Stimulated activated CD4-positive, alpha-beta T cell treated with anti-CD3 and anti-CD28 coated beads, Interleukin-2, amount 100 ng/mL, for 24 hours (primary cell): ENCODE measurements at places on chromosomes 7 and 10.
A peak's percentile ranks its signal among the peaks of the same experiment; 100 is the strongest.

DNA sequence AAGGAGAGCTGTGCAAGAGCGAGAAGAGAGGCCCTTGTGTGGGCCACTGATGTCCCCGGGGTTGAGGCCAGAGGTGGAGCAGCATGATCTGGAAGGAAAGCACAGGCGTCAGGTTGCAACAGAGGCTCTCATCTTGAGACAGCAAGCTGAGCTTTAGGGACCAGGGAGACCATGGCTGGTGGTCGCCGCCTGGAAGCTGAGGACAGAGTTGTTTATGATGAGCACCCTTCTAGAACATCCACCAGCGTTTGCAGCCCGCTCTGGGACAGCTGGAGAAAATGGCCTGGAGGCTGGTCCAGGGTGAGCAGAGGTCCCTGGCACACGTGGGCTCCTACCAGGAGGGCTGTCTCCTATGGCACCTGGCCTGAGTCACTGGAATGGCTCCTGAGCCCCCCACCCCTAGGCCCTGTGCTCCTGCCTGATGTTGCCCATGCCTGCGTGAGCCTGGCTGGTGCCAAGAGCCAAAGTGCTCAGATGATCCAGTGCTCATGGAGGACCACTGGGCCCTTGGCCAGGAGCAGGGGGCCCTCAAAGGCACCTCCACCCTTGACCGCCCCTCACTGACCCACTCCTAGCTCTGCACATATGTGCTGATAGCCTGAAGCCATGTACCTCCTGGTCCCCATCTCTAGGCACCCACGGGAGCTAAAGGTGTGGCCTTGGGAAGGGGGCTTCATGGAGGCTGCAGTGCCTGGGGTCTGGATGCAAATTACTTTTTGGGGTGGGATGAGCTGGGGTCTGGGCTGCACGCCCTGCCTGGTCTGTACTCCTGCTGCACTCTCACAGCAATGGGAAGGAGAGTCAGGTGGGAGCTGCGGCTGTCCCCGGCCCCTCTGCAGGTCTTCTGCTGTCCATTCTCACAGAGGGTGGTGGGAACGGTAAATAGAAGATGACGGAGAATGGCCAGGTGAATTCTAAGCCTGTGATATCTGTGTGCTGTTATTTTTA, 40.1 kb upstream of the RET start:
- no peak for DNase-seq

DNA sequence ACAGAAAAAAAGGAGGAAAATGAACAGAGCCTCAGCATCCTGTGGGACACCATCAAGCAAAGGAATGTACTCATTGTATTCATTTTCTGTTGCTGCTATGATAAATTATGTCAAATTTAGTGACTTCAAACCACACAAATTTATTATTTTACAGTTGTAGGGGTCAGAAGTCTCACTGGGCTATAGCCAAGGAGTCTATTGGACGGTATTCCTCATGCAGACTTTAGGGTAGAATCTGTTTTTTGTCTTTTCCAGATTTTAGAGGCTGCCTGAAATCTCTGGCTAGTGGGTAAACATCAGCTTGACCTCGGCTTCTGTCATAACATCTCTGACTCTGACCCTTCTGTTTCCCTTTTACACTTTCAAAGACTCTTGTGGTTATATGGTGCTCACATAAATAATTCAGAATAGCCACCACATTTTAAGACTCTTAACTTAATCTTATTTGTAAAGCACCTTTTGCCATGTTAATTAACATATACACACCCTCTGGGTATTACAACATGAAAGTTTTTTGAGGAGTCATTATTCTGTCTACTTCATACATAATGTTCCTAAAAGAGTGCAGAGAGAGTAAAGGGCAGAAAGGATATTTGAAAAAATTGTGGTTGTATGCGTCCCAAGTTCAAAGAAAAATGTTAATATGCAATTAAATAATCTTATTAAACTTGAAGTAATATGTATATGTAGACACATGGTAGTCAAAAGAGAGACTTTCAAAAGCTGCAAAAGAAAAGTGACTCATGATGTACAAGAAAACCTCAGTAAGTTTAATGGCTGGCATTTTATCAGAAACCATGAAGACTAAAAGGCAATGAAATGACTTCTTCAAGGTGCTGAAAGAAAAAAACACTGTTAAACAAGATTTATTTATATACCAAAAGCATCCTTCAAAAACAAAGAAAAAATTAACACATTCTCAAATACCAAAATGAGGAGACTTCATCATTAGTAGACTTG, 70.8 kb upstream of the MEOX2 start:
- no peak for DNase-seq

GRCh38 chr10:46239247-46239646, 47.5 kb upstream of the ANTXRL start:
- no peak for DNase-seq

DNA sequence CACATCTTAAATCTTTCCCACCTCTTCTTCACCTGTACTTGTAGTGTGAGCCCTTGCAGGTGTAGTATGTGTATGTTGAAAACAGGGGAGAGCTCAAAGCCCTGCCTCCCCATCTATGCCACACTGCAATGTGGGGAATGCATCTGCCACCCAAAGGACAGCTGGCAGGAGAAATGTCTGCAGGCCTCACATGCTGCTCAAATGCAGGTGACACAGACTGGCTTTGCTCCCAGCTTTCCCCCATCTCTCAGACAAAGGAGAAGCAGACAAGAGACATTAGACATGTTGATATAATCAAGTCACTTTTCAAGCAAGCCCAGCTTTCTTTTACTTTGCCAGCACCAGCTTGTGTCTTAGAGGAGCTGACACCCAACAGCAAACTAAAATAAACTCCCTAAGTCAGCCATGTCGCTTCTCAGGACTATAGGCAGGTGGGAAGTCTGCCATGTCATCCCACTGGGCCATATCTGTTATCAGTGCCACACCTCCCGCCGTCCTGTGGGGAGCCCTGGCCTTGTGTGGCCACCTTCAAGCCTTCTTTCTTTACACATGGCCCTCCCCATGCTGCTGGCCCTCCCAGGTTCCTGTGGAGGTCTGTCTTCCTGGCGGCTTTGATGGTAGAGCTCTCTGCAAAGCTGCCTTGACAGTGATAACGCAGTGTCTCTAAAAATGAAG, 102.1 kb downstream of the CXCL12 start:
- DNase-seq = peak; percentile 11

DNA sequence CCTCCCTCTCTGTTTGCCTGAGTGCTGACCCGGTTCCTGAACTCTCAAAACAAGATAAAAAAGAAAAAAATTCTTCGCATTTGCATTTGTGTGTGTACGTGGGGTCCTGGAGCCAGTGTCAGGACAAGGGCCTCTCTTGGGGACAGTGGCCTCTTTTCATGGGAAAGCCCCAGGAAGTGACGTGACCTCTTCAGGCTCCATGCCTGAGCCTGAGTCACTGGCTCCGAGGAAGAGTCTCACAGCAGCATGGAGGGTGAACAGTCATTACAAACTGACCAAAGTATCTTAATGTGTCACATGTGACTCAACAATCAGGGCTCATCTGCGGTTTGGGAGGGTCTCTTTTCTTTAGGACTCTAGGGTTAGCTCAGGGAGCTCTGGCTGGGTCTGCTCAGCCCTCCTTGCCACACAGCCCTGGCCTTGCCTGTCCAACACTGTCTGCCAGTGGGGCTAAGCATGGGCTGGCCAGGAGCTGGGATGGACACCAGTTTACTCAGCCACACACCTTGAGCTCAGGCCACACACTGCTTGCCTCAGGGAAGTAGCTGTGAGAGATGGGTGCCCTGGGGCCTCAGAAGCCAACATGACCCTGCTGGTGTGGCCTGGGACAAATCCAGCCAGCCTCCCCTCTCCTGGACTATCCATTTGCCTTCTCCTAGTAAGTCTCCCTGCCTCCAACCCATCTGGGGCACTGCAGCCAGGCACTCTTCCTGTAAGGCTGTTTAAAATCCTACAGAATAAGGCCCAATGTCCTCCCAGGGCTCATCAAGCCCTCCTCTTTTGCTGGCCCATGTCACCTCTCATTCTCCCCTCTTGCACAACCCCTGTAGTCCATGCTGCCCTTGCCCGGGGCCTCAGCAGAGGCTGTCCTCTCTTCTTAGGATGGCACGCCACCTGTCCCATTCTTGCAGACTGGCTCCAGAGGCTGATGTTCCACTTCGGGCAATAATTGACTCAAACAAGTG, 10.5 kb downstream of the TMEM273 start:
- DNase-seq = peak; percentile 69

DNA sequence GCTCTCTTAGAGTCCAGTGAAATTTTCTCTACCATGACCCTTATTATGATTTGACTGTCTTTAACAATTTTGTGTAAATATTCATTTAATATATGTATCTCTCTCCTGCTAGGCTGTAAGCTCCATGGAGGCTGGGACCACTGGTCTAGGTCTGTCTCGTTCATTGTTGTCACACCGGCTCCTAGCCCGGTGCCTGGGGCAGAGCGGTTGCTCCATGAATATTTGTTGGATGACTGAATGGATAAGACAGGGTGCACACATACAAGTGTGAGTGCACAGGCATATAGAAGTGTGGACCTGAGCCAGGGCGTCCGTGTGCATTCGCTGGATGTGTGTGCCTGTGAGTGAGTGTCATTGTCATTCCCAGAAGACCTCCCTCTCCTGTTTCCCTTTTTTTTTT, 20.9 kb upstream of the LBX1 start:
- DNase-seq = no peak

DNA sequence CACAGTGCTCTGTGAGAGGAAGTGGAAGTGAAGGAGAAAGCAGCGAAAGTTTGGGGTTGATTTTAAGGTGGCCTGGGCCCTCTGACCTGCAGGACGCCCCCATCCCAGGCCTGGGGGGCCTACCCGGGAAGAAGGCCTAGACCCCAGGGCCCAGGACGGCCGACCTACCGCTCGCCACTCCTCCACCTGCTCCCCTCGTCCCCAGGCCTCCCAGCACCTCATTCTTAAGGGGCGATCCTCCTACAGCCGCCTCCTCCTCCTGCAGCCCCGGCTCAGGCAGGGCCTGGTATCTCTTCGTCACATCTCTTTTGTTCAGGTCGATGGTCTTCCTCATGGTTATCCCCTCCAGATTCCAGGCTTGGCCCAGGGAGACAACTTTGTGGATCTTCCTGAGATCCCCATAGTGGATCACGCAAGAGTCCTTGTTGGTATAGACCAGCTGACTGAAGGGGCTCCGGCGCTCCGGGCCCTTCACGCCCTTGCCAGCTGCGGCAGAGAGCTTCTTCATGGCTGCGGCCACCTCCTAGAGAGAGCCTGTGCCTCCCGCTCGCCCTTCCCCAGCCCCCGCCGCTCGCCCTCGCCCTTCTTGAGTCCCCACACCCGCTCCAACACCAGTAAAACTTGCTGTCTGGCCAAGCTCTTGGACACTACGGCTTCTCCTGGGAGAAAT, 117.5 kb downstream of the OR13A1 start:
- DNase-seq = no peak

- DNase-seq = no peak
Observed at GRCh38 chr10:24597426-24597825, 126.3 kb downstream of the ARHGAP21 start.

DNA sequence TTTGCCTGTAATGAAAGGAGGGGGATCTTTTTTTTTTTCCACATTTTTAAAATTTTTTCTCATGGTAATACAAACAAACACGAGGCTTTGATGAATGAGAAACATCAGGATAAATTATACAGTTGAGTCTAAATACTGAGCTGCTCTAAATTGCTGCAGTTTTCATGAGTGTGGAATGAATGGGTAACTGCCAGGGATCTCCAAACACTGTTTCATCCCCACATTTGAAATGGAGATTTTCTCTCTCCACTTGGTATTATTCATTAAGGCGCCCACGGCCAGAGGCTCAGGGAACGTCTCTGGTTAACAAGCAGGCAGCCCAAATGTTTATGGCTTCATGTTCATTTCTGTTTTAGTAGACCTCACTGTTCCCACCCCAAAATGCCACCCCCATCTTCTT, 717.1 kb downstream of the GRID1 start:
- no peak for DNase-seq

DNA sequence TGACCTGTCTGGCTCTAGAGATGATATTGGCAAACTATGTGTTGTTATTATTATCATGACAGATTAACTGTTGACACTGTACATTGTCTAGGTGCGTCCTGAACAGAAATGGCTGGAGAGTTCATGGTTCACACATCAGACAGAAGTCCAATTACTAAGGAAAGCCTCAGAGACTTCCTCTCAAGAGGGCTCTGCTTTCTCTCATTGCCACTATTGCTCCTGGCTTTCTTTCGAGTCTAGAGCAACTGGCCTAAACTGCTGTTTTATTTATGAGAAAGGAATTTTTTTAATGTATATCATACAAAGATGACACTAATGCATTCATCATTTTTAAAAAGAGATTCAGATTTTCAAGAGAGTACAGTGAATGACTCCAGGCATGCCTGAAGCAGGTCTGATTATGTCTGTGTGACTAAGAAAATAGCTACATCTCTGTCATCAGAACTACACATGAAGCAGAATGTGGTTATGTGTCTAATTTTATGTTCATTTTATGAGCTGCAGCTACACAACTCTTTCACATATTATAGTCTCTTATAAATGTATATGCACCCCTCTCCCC, 30.4 kb downstream of the NRCAM start:
- no peak for DNase-seq

- DNase-seq = no peak
Observed at GRCh38 chr7:26657686-26658388, 206.6 kb downstream of the SKAP2 start.

- DNase-seq = no peak
Observed at GRCh38 chr10:50332108-50332842, 81.0 kb upstream of the ASAH2 start.

GRCh38 chr7:142808461-142808801, 37.7 kb downstream of the PRSS2 start:
- DNase-seq = no peak

GRCh38 chr10:78000956-78001472, 28.3 kb downstream of the POLR3A start:
- DNase-seq = no peak

DNA sequence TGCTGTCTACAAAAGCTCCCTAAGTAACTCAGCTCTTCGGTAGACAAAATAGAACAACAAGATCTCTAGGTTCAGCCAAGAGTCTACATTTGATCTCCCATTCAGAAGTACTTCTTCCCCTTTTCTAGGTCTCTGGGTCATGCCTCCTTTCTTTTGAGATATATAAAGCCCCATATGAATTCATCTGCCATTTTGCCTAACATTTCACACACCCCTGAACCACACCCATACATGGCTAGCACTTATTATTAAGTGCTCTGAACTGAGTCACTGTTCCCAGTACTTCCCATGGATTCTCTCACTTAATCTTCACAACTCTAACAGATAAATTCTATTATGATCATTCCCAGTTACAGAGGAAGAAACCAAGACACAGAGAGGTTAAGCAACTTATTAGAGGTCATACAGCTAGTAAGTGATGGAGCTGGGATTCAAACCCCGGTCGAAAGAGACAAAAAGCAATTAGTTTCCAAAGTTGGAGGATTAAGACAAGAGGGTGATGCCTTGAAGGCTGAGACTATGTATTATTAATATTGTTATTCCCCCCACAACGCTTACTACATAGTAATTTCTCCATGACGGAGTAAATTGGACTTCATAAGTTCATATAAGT, 17.3 kb downstream of the MYOF start:
- no peak for DNase-seq

DNA sequence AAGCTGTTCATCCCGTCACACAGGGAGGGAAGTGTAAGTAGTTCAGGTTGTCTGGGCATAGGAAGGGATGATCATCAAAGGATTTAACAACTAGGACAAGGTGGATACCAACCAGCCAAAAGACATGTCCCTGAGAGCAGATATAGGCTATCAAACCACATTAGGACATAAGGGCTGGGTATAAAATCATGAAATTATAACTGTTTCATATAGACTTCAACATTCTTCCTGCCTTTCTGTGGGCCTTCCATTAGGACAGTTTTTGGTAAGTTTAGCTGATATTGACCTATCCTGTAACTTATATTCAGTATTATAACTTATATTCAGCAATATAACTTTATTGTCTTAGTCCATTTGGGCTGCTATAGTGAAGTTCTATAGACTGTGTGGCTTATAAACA, 190.9 kb downstream of the PAXIP1 start:
- no peak for DNase-seq

- DNase-seq = no peak
Observed at GRCh38 chr7:77657427-77658224, 38.6 kb upstream of the RSBN1L start.
